ENCODE measurements at places on chromosomes 2 and 18.

DNA sequence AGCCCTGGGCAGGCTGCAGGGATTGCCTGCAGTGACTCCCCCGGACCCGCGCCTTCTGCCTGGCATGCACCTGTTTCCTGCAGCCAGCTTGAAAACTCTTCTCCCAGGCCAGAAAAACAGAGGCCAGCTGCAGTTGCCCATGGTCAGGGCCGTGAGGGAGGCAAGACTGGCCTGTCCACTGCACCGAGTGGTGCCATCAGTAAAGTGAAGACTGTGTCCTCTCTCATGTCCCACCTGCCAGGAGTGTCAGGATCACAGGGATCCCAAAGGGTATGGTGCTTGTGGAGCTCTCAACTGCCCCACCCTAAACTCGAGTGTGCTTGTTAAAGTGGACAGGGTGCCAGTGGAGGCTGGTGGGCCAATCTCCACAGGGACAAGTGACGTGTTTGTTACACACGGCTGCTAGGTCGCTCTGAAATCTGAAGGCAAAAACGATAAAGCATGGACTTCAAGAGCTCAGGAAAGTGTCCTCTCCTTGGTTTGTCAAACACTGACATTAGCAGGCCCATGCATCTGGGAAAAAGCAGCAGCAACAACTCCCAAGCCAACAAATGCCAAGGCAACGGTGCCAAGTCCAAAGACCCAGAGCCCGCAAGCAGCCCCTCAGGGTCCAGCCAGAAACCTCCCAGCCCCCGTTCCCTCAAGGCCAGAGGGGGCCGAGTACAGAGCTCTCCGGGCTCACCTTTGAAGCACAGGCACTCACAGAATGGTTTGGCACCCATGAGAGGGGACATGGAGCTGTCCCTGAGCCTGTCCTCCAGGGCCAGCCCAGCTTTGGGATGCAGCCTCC is 213.2 kb downstream of the HDAC4 start:
- no peak for DNase-seq

GRCh38 chr2:66830881-66831280 is 396.0 kb downstream of the MEIS1 start:
- no peak for DNase-seq

DNA sequence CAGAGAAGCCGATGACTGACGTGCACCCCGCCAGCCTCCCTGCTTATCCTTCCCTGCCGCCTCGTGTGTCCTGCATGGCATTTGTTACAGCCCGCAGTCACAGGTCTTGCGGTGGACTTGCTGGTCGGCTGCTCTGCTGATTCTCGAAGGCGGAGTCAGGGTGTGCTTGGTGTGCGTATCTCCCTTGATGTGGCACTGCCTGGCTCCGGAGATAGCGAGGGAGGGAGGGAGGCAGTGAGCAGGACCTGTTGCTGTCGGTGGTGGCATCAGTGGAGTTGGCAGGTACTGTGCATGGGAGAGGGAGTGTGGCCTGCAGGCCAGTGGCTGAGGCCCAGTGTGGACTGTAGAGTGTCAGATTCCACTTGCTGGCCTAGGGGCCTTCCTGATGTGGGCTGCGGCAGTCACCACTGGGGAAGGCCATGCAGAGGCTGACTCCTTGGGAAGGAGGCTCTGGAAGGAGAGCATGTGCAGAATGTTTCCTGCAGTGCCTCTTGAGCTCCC is 198.9 kb downstream of the AGAP1 start:
- DNase-seq: no peak

DNA sequence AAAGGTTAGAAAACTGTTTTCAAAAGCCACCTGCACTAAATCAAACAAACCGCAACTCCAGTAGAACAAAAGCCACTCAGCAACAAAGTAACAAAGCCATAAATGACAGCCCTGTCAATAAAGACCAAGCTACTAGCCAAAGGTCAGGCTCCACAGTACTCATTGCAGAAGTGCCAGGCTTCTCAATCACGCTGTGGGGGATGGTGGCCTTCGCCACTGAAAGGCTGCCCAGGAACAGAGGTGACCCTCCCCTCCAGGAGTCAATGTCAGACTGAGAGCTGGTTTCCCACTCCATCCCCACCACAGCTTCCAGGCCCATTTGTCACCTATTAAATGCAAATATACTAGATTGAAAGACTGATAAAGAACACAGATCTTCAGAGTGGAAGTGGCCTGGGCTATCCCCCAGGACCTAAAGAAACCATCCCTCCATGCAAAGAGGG is 5.9 kb downstream of the ATP8B1 start:
- no peak for DNase-seq

GRCh38 chr18:78928076-78928475 is 51.5 kb upstream of the SALL3 start:
- no peak for DNase-seq

- DNase-seq: peak; percentile 72
Measured at GRCh38 chr2:223735659-223736244, 101.6 kb downstream of the AP1S3 start.

- no peak for DNase-seq
Measured at GRCh38 chr2:11764359-11764758, 17.9 kb downstream of the LPIN1 start.

DNA sequence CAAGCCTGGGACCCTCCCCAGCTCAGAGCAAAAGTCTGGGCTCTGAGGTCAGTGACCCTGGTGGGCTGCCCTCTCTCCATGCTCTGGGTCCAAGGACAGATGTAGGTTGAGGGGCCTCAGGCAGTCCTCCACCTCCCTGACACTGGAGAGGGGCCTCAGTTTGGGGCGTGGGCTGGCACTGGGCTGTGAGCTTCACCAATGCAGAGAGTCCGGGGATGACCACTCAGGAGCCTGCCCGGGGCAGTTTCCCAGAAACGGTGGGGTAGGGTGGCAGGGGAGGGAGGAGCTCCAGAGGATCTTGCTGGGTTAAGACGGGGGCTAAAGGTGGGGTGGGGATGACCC is 40.5 kb upstream of the SMAD7 start:
- no peak for DNase-seq

DNA sequence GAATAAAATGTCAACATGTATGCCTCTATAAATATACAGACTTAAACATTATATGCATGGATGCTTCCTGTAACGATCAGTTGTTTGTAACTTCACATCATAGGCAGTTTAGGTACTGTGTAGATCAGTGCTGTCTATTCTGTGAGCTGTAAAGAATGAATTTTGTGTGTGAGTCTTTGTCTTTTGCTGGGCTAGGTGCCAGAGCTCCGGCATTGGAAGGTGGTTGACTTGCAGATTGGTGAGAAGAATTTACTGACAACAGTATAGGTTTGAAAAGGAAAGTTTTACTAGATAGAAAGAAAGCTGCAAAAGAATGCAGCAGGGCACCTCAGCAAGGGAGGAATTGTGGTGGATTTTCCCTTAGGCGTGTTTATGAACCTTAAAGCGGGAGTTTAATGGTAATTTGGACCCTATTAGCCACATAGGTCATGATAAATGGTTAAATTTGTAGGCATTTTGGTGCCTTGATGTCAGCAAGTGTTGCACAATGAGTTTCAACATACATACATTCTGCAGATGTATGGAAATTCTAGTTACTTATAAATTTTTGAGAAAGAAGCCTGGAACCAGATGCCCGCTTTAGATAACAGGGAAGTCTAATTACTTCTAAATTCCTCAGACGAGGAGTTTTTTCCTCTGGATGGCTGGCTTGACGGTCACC is 6.7 kb upstream of the QPCT start:
- DNase-seq: no peak

DNA sequence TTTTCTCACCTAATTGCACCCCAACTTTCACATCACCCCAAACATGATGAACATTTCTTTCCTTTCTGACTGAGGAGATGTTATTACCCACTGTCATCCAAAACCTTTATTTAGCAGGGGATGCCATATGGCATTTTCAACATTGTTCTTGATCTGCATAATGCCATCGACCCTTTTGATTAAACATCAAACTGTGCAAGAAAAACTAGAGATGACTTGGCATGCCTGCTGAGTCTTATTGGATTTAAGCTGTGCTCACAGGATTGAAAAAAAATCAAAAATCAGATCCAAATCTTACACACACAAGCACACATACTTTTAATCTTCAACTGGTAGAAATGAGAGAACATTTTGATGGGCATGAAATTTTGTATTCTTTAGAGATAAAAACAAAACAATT is 536.0 kb downstream of the TMX3 start:
- no peak for DNase-seq

DNA sequence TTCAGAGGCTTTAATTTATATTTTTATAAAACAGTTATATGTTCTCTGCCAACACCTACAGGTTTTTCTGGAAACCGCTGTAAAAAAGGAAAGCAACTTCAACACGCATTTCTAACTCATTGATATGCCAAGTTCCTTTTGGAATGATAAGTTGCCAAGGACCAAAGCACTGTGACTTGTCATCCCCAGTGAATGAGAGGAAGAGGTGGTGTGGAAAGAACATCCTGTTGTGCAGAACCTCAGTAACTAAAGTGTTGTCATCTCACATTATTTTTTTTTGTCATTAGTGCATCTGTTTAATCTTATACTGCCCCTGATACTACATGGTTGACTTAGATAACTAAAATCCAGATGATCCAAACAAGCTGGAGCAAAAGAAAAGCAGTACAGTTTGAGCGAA is 96.0 kb upstream of the NEUROD1 start:
- no peak for DNase-seq

DNA sequence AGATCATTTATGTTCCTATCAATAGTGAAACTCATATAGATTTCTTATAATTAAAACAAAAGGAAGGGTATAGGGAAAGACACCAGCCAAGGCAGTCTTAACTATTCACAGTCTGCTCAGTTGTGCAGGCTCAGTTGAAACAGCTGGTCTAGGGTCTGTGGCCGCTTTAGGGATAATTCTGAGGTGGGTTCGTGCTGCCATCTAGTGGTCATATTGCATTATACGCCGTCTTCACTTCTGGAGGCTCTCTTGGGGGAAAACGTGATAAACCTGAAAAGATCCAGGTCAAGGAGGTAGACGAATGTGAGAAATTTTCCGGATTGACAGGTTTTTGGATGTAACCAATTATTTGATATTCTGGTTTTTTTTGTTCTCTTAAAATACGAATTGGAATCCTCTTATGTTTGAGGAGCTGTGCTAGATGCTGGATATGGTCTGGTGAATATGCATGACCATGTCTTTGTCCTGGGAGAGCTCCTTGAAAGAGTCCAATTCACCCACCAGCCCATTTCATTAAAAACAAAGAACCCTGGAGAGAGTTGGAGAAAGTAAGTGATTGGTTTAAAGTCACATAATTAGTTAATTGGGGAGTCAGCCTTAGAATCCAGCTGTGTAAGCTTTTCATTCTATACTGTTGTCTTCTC is 492.4 kb downstream of the PLCL1 start:
- peak; percentile 64 for DNase-seq

- peak; percentile 31 for DNase-seq
Measured at GRCh38 chr18:48472610-48473009, 63.4 kb upstream of the ZBTB7C start.

- peak; percentile 91 for DNase-seq
Measured at GRCh38 chr2:222756951-222757650, 85.6 kb downstream of the MOGAT1 start.

GRCh38 chr18:12246849-12247808 is 7.0 kb upstream of the CIDEA start:
- no peak for DNase-seq

GRCh38 chr2:231370749-231371429 is 24.6 kb upstream of the B3GNT7 start:
- no peak for DNase-seq

DNA sequence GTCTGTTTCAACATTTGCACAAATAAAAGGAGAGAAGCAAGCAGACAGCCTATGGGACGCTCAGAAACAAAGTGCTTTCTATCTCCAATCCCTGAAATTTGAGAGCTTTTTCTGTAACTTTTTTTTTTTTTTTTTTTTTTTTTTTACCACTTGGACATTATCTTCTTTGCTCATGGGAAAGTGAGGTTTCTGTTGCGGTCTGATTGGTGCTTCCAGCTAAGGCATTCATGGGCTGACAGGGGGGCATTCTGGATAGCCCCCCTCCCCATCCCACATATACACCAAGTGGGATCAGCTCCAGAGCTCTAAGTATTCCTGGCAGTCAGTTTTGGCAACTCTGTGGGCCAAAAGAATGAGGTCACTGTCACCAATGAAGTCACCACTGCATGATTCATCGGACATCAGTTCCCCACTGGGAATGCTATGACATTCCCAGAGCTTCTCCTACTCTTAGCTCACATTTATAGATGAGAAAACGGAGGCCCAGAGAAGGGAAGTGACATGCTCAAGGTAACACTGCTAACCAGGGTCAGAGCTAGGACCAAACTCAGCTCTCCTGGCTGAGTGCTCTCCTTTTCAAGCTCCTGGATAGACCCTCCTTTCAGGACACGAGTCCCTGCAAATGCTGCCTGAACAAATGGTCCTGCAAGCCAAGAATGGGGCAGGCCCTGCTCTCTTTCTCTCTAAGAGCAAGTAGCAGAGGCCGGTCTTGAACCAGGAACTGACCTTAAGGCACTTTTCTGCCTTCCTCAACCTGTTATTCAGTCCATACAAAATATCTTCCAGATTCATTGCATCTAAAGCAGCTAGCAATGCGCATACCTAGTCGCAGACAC is 61.3 kb downstream of the TMEM247 start:
- peak; percentile 36 for DNase-seq

DNA sequence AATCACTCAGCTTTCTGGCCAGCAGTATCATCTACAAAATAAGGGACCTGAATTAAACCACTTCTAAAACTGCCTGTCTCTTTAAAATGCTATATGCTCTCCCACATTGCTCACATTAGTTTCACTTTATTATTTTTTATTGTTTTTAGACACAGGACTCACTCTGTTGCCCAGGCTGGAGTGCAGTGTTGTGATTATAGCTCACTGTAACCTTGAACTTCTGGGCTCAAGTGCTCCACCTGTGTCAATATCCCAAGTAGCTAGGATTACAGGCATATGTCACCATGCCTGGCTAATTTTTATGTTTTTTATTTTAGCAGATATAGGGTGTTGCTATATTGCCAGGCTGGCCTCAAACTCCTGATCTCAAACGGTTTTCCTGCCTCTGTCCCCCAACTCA is 591.3 kb upstream of the ZNF804A start:
- DNase-seq: no peak

GRCh38 chr18:36693931-36694620 is 134.7 kb downstream of the TPGS2 start:
- peak; percentile 64 for DNase-seq

- DNase-seq: peak; percentile 83
Measured at GRCh38 chr2:42086500-42086953, 38.7 kb downstream of the PKDCC start.

DNA sequence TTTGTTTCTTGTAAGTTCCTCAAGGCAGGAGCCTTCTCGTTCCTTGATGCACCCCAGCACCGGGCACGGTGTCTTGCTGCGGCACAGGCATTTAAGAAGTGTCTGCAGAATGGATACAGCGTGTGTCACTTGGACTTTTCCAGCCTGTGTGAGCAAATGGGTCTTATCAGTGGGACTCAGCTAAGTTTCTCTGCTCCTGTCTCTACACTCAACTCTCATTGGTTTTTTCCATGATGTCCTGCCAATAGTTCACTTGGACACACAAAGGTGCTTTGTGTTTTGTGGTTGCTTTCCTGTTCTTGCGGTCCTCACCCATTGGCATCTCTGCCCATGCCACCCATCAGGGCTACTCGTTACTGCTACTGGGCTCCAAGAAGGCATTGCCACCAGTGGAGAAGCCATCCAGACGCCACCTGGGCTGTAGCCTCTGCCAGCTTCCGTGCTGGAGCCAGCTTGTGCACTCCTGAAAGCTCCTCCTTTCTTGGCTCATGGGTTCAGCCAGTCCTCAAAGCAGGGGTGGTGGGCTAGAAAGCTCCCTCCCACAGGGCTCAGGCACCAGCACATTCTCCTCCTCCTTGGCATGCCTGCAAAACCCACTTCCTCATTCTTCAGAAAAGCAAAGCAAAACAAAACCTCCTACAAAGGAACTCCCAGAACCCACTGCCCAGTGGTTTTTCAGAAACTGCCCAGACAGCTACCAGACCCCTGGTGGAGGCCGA is 41.4 kb downstream of the IL1R2 start:
- peak; percentile 72 for DNase-seq
